Esophagus squamous epithelium (tissue), 5 donors: ENCODE measurements at places on chromosomes 3 and 15.

- DNase-seq, result no peak
Observed at GRCh38 chr3:122952520-122952919, 75.0 kb downstream of the SEMA5B start.

GRCh38 chr3:56758539-56758981, 43.2 kb downstream of the ARHGEF3 start:
- no peak for DNase-seq

DNA sequence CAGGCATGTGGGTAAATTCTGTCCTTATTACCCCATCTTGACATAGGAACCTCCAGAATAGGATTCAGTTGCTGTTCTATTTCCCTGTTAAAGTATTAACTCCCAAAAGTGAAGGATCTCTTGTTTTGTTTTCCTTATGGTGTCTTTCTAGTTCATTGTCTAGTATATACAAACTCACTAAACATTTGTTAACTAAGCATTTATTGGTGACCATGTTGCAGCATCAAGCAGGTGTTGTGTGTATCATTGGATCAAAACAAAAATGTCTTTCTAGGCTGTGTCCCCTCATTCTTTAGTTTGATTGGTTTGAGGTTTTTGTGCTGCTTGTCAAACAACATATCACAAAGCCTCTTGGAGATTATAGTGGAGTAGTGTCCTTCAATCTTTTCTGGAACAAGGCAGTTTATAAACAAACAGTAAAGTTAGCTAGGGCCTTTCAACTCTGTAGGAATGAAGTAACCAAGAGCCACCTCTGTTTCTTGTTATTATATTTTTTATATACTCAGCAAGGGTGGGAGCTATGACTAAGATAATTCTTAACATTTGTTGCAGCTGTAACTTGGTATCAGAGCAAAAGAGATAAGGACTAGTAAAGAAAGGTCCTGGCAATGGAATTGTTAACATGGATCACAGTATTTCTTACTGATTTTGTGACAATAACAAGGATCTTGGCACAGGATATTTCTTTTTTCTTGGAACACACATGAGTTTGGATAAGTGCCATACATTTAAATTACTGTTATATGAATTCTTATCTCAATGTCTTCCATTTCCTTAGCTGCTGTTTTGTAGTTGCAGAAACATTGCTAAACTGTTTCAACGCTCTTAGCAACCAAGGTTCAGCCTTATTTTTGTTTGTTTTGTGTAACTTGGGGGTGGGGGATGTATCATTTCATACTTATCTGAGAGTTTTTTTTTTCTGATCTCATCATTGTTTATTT, 49.3 kb downstream of the TMOD3 start:
- DNase-seq, result no peak

GRCh38 chr15:67085237-67085817, 19.9 kb downstream of the SMAD3 start:
- DNase-seq, result no peak

DNA sequence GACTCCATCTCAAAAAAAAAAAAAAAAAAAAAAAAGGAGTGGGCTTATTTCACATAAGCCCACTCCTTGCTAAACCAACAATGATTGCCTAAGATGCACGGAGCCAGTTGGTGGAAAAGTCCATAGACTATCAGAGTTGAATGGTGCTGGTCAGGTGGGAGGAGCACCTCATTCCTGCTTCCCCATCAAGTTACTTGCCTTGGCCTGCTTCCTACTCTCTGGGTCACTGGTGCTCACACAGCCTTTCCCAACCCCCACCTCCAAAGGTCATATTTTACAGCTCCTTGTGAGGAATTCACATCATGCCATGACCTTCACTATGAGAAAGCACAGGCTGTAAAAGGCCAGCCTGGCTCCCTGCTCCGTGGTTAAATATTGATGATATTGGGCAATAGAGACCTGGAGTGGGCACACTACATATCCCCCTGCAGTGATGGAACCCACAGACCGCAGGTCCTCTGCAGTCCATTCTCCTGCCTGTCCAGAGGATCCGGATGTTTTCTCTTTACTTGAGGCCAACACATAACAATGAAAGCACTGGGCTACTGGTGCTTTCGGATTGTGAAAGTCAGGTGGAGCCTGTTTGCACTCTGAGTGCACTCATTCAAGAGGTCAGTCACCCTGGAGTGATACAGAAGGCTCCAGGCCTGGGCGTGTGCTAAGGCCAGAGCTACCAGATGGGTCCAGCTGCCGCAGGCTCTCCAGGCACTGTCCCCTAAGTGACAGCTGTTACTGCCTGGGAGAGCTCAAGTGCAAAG, at the start of gene SLC51B:
Gene SLC51B (plus strand): TSS at position 664 of the 758 bp plus-strand sequence. CDS start 4,618 bp downstream, outside the sequence.
- DNase-seq, result no peak

GRCh38 chr15:75109736-75110130, 86.3 kb downstream of the PPCDC start:
- DNase-seq, result no peak

DNA sequence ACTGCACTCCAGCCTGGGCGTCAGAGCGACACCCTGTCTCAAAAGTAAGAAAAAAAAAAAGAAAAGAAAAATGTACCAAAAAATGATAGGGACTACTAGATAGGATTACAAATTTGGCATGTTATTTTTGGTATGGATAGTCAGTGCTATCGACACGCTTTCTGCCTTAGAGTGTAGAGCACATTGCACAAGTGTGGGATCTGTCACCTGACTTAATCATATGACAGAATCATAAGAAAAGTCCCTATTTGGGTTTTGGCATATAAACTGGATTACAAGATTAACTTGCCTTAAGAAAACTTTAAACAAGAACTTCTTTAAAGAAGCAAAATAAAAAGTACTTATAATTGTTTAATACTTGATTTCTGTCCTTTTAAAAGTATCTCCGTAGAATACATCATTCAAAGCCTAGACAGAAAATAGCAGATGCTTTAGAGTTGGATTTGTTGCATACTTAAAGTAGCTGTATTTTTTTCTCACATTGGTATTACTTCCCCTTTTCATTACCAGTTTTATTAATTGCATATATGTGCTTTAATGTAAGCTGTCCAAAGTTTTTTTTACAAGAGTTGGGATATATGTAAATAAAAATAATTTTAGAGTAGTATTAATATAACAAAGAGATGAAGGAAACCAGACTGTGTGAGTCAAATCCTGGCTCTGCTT, 7.8 kb downstream of the ATP6V1A start:
- DNase-seq, result no peak

- peak; percentile 18 for DNase-seq
Observed at GRCh38 chr3:158672215-158673176, at the start of gene LXN. LXN (minus strand) TSS chr3:158672648; CDS start chr3:158672478, 170 bp downstream.

DNA sequence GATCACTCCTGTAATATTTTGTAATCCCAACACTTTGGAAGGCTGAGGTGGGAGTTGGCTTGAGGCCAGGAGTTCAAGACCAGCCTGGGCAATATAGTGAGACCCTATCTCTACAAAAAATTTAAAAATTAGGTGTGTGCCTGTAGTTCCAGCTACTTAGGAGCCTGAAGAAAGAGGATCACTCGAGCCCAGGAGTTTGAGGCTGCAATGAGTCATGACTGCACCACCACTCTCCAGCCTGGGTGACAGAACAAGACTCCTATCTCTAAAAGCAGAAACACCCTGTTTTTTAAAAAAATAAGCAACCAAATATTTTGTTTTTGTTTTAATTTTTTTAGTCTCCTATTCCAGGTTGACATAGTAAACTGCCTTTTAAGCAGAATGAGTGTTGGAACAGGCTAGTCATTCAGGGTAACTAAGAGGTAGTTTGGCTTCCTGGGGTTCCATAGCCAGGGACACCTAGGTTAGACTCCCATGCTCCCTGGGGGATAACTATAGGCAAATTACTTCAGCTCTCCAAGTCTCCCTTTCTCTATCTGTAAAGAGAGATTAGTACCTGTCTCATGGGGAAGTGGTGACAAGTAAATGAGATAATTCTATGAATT, 114.6 kb upstream of the C15orf61 start:
- DNase-seq, result no peak

DNA sequence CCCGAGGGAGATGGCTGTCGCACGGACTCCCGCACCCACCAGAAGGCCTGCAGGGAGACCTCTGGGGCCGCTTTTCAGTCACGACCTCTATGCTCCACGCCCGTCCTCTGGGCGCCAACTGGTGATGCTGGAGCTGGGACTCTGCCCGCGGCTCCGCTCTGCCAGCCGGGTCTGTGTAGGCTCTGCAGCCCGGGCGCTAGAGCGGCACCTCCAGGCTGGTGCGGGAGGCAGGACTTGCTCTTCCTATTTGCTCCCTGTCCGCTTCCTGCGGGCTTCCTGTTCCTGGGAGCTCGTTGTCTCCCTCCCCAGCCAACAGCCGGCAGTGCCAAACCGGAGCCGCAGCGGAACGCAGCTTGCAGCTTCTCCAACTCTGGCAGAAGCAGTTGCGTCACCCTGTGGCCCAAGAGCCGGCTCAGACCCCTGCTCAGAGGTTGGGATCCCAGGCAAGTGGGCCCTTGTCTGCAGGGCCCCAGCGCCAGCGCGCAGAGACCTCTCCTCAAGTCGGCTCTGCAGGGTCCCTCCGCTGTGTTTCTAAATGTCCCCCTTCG, 285.9 kb downstream of the XXYLT1 start:
- DNase-seq, result peak; percentile 16

- DNase-seq, result no peak
Observed at GRCh38 chr3:181567311-181568075, 144.2 kb upstream of the SOX2 start.

DNA sequence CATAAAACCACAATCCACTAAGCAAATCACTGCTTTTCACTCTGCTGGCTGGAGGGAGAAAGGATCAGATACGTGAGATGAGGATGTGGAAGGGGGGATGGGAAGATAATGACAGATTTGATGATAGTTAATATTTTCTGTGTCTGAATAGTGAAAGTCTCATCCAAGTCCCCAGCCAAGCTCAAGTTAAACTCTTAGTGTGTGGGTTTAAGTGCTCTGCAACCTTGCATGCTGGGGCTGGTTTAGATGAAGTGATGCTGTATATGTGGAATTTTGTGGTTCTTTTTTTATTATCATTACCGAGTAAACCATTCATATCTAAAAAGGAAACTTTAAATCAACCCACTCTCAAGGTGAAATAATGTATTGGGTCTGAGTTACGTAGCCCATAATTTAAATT, 111.0 kb downstream of the TPRG1 start:
- DNase-seq, result no peak

- DNase-seq, result no peak
Observed at GRCh38 chr3:87828046-87828445, 230.8 kb downstream of the CGGBP1 start.

DNA sequence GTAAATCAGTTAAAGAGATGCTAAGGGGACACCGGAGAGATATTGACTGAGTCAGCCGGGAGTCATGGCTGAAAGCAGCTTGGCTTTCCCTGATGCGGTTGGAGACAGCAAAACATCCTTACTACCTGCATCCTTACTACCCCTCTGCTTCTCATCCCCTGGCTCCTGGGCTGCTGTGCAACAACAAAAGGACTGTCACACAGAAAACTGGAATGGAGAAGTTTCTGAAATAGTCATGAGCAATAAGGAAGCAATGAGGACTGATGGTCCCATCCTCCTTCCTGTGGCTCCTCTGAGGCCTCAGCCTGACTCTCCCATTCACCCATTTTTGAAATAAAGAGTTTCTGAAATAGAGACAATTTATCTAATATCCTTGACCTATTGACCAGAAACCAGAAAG, 1.1 kb downstream of the HCLS1 start:
- DNase-seq, result no peak

- DNase-seq, result no peak
Observed at GRCh38 chr15:29638781-29639180, 183.5 kb downstream of the TJP1 start.

- no peak for DNase-seq
Observed at GRCh38 chr15:97023488-97023844, 693.0 kb downstream of the NR2F2 start.

DNA sequence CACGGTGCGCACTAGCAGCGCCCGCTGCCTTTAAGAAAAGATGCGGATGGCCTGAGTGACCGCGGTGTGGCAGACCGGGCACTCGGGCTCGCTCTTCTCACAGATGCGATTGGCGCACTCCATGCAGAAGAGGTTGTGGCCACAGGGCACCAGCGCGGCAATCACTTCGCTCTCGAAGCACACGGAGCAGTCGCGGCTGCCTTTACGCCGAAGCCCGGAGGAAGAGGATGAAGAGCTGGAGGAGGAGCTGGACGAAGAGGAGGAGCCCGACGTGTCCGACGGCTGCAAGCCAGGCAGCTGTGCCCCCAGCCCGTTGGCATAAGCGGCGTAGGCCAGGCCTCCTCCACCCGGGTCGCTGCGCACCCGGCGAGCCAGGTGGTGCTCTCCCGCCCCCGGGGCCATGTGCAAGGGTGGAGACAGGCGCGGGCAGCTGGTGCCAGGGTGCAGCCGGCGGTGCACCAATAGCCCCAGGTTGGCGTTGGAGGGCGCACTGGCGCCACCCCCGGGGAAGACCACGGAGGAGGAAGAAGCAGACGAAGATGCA, 2.6 kb downstream of the MEX3B start:
- no peak for DNase-seq

DNA sequence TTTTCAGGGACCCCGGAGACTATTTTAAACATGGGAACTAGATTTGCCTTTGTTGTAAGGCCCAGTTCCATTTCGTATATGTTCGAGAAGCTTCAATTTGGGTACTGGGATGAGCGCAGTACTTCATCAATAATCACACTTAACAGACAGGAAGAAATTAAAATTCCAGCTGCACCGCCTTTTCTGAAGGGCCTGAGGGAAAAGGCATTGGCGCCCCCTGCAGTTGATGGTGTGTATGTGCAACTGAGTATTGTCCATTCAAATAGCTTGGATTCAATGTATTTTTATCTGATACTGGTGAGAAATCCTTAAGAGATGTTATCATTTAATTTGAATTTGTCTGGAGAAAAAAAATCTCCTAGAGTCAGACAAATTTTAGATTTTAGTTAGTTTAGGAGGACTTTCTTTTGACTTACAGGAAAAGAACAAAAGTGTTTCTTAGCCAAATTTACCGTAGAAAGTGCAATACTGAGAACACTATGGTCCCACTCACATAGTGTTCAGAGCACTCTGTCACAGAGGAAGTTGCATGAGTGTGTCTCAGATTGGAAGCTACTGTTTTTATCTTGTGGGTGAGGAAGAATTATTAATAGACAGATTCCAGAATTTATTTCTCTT, 5.4 kb upstream of the ALDH1A2 start:
- no peak for DNase-seq

DNA sequence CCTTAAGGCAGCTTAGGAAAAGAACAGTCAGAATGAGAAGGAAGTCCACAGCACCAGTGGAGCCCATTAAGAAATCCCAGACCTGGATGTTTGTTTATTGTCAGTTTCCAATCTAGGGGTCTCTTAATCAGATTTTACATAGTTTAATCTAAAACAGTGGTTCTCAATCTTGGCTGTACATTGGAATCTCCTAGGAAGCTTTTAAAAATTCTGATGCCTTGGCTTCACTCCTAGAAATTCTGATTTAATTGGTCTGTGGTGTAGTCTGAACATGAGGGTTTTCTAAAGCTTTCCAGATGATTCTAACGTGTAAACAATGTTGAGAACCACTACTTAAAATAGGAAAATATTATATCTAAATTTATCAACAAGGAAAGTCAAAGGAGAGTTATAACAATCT, 56.6 kb upstream of the SPRED1 start:
- no peak for DNase-seq
